IPS-NIHi11 (cell line): ENCODE measurements at places on chromosomes 5 and 9.

DNA sequence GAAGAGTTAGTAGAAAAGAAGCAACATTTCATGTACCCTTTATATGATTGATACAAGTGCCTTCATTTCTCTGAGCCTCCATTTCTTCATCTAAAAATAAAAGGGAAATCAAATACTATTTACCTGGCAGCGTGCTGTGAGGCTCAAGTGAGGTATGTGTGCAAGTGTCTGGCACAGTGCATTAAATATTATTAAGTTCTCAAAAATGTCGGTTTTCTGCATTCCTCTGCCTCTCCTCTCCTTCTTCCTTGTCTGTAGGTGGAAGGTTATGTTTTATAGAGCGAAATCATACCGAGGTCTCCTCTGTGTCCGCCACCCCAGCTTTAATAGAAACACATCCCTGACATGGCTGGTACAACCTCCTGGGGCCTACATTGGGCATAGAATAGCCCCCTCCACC is 93.0 kb downstream of the FGF18 start:
- DNase-seq: no peak

GRCh38 chr5:59286510-59286909 is 607.0 kb downstream of the PDE4D start:
- no peak for DNase-seq

DNA sequence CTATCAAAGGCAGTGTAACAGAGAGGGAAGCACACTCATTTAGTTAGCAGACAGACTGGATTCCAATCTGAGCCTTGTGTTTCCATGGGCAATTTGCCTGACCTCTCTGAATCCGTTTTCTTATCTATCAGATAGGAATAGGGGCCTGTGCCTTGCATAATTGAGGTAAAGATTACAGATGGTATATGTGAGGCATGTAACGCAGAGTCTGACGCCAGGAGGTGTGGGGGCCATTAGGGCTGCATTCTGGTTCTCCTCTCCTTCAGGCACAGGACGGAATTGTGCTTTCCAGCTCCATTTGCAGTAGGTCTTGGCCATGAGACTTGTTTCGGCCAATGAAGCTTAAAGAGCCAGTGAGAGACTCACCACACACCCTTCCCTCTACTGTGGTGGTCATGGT is 97.6 kb downstream of the FRMD3 start:
- DNase-seq: no peak

DNA sequence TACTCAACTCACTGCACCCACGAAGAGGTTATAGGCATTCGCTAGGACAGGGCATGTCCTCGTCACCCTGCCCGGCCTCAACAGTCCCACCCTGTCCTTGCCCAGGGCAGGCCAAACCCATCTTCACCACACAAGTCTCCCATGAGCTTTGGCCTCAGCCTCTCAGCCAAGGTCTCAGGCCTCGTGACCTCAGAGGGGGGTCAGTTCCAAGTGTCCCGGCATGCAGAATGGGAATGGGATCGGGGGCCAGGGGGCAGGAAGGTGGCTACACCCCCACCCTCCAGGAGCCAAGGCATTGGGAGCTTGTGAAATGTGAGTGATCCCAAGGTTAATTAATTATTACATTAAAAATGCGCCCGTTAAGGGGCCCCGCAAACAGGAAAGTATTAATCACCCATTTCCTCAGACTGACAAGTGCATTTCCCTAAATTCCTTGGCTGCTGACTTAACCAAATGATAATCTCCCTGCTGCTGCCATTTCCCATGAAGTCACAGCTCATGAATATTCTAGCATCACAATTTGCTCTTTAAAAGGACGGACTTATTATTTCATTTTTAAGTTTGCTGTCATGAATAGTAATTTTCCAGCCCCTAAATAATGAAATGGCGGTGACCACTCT is 8.0 kb upstream of the UBAC1 start:
- DNase-seq: no peak

GRCh38 chr5:110665184-110665726 is 61.2 kb downstream of the TMEM232 start:
- no peak for DNase-seq

DNA sequence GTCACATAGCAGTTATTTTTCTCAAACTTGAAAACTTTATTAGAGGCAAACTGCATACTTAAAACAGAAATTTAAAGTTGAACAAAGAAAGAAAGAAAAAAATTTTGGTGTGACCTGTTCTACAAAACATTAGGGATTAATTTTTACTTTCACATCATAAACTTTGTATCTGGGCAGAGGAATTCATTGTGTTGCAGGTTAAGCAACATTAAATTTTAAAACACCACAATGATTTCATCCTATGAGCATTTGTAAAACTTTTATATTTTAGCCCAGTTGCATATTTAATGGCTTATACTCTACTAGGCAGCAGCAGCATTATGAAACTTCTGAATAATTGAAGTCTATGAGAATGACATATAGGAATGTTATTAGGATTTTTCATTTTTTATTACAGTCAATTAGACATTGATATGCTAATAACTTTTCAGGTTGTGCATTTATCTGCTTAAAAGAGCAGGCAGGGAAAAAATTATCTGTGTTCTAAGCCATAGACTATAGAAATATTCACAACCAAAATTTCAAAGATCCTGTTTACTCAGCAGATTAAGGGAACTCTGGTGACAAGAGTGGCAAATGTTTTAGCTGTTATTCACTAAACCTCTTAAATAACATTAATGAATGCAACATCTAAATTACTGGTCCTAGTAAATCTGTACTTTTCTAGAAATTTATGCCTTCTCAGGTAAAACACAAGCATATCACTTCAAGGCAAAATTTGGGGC is 1088.5 kb upstream of the CDH6 start:
- DNase-seq: no peak

DNA sequence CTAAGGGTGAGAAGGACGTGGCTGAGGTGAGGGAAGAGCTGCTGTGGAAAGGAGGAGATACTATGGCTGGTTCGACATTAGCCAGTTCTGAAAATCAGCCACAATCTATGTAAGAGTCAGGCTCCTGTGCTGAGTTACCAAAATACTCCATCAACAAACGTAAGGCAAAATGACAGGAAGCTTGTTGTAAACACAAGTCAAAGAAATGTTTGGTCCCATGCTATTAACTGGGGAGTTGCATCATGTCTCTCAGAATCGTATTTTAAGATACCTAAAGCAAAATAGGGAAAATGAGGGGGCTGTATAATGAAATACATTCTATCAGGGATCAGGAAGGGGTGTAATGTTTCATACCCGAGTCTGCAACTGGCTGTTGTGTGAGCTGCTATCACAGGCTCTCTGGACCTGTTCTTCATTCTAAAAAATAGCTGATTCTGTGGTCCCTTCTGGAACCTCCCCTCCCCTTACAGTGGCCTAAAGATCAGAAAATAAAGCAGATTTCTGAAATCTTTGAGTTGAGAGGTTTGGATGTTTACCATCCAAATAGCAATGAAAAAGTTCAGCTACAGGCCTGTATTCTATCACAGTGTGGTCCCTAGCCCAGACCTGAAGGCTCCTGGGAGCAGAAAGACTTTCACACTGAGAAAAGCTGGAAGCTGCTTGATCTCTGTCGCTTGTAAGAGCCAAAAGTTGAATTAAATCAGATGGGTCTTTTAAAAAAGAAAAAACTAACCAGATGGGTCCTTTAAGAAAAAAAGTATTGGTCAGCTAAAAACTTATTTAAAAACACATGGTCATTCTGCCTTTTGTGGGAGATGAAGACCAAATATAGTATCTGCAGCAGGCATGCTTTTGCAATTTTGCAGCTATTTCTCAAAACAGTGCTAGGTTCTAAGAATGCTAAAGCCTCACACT is 97.8 kb upstream of the SMC5 start:
- no peak for DNase-seq
